ENCODE measurements at places on chromosomes 4 and X. TPM values are rescaled to one million over a fixed set of nuclear protein-coding genes. Genes with fewer than 3 reads are reported as not detected.

CSAG2 gene
- polyA plus RNA-seq, result 0.17 TPM

PASD1 gene
- not detected for polyA plus RNA-seq

SH2D1A gene
- polyA plus RNA-seq, result not detected

FRMPD3 gene
- polyA plus RNA-seq, result 0.64 TPM

MAGEA1 gene
- polyA plus RNA-seq, result not detected

HHIP gene
- polyA plus RNA-seq, result 0.05 TPM

STBD1 gene
- 0.45 TPM for polyA plus RNA-seq

NPFFR2 gene
- polyA plus RNA-seq, result 0.53 TPM

TRAPPC11 gene
- polyA plus RNA-seq, result 19.2 TPM

STS gene
- polyA plus RNA-seq, result 0.67 TPM

LONRF3 gene
- 0.05 TPM for polyA plus RNA-seq

ARR3 gene
- polyA plus RNA-seq, result not detected

TBC1D9 gene
- 0.58 TPM for polyA plus RNA-seq

GRCh38 chrX:10619425-10620046 is 849 bp downstream of the MID1 start:
- no peak for DNase-seq

- DNase-seq, result no peak
Observed at GRCh38 chrX:18945483-18945882, 38.4 kb downstream of the PHKA2 start.

DNA sequence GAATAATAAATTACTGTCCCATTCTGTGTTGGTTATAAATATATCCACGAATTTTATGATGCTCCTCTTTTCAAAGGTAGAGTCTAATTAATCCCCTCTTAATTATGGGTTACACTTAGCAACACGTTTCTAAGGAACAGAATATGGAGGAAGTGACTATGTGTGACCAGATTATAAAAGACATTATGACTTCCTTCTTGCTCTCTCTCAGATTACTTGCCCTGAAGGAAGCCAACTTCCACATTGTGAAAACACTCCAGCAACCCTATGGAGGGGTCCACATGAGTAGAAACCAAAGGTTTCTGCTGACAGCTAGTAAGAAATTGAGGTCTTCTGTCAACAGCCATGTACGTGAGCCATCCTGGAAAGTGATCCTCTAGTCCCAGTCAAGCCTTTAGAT is 59.3 kb downstream of the WDFY3 start:
- DNase-seq, result no peak

DNA sequence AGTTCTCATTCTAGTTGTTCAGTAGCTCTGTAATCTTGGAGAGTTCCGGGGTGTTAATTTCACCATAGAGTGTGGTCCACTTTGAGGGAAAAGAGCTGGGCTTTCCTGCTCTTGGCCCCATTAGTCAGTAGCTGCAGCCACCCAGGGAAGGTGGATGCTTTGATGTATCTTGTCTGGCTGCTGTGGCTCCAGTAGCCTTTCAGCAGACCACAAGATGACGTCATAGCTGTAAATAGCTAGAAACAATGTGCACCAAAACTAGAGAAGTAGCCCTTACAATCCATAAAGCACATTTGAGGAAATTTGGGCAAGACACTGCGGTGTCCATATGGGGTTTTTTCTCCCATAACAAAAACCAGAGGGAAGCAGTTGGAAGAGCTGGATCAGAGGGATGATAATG is 32.9 kb upstream of the PRPS2 start:
- DNase-seq, result no peak

DNA sequence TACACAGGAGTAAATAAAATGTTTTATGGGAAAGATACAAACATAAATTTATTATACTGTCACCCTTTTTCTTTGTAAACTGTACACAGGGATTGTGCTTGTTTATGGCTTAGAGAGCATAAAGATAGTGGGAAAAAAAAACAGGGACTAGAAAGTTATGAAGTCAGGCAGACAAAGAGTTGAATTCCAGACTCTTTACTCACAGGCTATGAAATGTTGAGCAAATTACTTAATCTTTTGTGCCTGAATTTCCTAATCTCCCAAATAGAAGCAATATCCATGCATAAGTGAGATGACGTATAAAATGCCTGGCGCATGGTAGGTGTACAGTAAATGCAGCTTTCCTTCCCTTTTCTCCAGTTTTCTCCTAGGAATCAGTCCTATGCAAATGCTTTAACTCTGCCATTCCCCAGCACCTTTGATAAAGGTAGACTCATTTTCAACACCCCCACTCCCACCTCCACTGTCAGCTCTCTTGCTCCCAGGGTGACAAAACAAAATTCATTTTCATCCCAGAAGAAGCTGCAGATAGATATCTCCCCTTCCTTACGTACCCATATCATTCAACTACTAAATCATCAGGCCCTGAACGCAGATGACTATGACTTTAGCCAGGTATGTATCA is 44.5 kb upstream of the BTC start:
- DNase-seq, result no peak

DNA sequence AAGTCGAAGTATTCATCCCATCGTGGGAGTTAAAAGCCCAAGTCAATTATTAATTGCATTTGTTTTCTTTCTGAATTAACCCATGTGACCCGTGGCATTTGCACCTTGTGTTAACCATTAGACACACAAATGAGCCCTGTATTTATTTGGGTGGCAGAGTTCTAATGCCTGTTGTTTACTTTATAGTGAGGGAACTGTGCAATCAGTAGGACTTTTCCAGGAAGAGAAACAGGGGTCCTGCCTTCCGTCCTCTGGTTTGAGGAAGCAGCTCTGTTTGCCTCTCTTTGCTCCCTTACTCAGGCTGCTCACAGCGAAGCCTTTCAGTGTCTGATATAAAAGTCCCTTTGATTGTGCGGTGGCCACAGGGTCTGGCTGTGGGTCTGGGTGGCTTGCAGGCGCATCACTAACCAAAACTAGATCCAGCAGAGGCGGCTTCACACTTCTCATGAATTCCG is 263.6 kb downstream of the PTTG2 start:
- no peak for DNase-seq

- no peak for DNase-seq
Observed at GRCh38 chr4:7275067-7275466, 82.7 kb downstream of the SORCS2 start.

DNA sequence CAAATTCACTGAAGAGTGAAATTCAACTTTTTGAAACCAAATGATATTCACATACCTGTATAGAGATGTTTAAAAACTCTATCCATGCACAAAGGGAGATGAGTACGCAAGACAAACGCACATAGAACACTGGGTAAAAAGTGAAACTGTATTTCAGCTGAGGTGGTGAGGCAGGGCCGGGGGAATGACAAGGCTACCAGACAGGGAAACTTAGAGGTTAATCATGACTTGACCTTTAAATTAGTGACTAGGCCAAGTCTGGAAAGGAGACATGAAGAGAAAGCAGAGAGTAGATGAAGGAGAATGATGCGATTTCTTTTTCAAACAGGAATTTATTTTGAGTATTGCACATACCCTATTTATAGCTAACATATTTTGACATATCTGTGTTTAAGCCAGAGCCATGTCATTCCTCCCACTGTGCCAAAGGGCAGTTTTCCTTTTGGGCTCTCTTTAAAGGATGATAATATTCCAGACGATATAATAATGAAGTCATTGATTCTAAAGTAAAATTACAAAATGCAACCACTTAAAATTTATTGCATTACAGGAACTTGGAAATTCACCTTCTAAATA is 49.4 kb downstream of the ARHGEF6 start:
- DNase-seq, result no peak

DNA sequence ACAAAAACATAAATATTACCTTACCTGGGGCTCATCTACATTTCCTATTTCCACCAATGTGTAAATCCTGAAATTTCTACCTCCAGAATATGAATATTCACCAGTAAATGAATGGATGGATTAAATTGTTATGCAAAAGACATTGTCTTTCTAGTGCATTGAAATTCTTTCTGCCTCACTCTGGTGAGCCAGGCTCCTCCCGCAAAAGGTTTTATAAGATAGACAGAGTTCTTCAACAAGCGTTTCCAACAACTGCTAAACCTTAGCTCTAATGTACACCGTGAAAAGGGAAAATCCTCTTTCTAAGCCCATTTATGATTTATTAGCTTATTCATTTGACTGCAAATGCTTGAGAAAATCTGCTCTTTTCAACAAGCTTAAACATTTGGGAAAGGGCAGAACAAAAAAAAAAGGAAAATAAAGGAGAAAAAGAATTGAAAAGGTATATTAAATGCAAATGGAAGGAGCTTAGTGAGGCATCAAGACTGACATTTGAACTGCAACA is 72.0 kb downstream of the LDB2 start:
- no peak for DNase-seq

GRCh38 chr4:28639747-28640146 is 1779.1 kb downstream of the STIM2 start:
- no peak for DNase-seq

GRCh38 chr4:140065393-140065792 is 88.6 kb downstream of the MAML3 start:
- DNase-seq, result no peak

- DNase-seq, result no peak
Observed at GRCh38 chrX:153060095-153060445, 3.8 kb downstream of the PNMA3 start.

GRCh38 chrX:15497865-15498264 is 2.7 kb upstream of the BMX start:
- peak; percentile 72 for DNase-seq

DNA sequence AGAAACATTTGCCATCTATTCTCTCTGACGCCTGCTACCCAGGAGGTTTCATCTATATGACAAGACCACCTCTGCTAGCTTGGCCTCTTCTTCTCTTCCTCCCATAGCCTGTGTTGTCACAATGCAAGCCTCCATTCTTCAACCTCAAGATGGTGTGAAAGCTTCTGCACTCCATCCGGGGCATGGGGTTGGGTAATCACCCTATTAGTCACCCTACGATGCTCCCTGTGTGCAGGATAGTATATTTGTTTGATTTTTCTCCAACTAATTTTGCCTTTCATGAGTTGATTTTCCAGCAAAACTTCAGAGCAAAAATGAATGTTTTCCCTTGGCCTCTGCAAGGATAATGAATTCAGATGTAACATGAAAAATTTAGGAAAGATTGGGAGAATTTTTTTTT is 128.0 kb upstream of the STS start:
- no peak for DNase-seq

GRCh38 chr4:80155316-80155982 is 41.9 kb upstream of the PRDM8 start:
- DNase-seq, result no peak

DNA sequence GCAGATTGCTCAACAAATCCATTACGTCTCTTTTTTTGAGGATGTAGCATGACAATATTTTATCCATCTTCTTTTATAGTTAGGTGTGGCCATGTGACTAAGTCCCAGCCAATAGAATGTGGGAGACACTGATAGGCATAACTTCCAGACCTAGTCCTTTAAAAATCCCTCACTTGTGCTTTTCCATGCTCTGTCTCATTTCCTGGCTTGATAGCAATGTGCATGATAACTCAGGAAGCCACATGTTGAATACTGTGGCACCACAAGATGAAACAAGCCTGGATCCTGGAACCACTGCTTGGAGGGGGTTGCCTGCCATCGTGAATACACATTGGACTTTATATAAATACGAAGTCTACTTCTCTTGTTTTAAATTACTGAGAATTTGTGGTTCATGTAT is 184.0 kb upstream of the NEIL3 start:
- DNase-seq, result no peak

DNA sequence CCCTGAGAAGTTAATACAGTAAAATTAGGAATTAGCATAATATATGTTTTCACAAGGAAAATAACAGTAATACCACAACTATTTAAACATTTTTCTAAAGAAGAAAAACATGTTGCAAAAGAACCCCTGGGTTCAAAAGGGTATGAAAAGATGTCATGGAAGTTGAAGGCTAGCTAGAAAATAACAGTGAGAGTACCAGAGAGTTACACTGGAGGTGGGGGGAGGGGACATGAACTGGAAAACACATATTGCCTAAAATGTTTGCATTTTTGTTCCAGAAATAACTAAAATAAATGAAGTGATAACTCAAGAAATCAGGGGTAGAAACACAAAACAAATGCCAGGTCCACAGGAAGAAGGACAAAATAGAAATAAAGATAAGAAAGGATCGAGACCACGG is 336.6 kb upstream of the MAD2L1 start:
- no peak for DNase-seq

GRCh38 chr4:77306496-77306895 is 149.5 kb downstream of the CCNG2 start:
- DNase-seq, result no peak

DNA sequence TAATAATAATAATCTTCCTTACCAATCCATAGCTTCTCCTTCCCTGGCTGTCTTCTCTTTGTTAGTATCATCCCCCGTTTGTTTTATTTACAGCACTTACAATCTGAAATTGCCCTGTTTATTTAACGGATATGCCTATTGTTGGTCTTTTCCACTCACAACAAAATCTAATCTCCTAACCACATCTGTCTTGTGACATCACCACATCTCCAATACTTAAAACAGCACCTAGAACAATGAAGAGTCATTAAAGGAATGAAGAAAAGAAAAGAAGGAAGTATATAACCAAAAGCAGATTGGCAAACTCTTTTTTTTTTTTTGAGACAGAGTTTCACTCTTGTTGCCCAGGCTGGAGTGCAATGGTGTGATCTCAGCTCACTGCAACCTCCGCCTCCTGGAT is 38.7 kb upstream of the JADE1 start:
- no peak for DNase-seq

DNA sequence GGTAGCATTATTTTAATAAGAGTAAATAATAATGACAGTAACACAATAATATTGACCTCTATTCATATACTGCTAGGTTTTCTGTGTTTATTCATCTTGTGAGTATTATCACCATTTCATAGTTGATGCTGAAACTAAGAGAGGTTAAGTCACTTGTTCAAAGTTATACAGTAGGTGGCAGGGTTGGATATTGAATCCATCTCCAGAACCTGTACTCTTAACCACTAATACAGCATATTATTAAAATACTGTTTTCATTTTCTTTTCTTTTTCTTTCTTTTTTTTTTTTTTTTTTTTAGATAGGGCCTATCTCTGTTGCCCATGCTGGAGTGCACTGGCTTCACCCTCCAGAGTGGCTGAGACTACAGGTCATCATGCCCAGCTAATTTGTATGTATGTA is 7.1 kb upstream of the ELF2 start:
- no peak for DNase-seq

- no peak for DNase-seq
Observed at GRCh38 chr4:56130606-56131155, 181.9 kb downstream of the CEP135 start.

Measured in H1 (cell line).